ENCODE measurements at places on chromosomes 1 and 21.

DNA sequence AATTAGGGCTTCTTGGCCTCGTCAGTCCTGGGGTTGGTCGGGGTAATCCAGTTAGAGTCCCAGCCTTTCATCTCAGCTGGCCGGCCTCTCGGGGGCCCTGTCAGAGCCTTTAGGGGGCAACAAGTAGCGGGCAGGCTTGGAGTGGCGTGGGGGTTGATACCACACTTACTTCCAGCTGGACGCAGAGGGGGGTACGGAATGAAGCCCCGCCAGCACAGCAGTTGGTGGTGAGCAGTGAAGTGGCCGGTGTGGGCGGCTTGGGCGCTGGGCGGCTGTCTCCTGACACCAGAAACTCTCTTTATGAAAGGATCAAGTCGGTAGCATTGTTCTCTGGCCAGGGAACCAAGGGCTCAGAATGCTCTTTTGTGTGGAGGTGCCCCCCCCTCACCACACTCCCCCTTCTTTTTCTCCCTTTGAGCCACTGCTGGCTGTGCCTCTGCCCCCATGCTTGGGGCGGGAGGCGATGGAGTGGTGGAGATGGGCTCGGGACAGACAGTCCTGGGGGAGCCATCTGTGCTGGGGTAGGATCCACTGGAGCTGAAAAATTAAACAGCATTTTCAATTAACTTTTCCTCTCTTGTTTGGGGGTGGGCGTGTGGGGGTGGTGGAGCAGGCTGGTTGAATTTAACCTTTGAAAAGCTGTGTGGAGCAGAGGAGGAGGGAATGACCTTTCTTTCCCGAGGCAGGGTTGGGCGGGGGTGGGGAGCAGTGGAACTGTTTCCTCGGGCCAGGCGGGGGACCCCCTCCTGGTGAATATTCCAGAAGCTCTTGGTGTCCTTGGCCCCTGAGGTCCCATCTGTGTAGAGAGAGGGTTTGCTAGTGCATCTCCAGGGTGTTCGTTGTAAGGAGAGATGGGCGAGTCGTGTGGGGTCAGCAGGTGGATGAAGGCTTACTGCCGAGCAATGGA is 102.7 kb downstream of the RNF220 start:
- no peak for DNase-seq

DNA sequence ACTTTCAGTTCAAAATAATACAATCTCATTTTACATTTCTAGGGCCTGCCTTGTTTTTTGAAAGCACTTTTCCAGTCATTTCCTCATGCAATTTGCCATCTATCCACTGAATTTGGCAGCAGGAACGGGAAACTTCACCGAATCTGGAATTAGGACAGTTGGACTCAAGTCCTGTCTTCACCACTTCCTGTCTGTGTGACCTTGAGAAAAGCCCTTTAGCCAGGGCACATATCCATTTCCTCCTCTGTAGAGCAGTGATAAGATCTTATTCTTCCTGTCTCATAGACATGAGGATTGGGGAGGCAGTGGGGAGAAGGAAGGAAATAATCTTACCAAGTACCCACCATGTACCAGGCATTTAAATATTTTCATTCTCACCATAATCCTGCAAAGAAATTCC is 12.0 kb downstream of the VAV3 start:
- DNase-seq: no peak

- no peak for DNase-seq
Observed at GRCh38 chr1:61606448-61607312, 118.3 kb downstream of the TM2D1 start.

DNA sequence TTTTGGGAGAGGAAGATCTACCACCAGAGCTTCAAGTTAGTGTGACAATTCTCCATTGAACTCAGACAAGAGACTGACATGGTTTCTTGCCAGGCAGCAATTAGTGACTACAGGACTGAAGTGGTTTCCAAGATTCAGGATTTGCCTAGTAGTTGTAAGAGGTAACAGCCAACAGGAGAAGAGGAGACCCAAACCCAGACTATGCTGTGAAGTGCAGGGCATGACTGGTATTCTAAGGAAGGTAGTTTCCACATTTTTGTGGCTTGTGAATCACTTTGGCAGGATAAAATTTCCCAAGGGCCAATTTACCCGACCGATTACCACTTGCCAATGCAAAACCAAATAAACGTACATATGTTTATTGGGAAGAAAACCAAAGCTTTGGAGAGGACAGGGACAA is 14.7 kb upstream of the RAP1A start:
- no peak for DNase-seq

DNA sequence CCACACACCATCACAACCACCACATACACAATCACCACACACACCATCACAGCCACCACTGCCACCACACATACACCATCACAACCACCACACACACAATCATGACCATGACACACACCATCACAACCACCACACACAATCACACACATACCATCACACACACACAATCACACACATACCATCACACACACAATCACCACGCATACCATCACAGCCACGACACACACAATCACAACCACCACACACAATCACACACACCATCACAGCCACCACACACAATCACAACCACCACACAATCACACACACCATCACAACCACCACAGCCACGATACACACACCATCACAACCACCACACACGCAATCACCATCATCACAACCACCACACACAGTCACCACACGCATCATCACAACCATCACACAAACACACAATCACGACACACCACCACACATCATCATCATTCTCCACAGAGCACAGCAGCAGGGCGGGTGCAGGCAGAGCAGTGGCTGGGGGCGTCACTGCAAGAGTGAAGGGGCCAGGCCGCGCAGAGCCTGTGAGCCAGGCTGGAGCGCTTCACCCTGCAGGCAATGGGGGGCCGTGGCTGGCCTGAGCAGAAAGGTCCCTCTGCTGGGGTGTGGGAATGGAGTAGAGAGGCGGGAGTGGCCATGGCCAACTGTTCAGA is 32.6 kb downstream of the CDCP2 start:
- DNase-seq: no peak

DNA sequence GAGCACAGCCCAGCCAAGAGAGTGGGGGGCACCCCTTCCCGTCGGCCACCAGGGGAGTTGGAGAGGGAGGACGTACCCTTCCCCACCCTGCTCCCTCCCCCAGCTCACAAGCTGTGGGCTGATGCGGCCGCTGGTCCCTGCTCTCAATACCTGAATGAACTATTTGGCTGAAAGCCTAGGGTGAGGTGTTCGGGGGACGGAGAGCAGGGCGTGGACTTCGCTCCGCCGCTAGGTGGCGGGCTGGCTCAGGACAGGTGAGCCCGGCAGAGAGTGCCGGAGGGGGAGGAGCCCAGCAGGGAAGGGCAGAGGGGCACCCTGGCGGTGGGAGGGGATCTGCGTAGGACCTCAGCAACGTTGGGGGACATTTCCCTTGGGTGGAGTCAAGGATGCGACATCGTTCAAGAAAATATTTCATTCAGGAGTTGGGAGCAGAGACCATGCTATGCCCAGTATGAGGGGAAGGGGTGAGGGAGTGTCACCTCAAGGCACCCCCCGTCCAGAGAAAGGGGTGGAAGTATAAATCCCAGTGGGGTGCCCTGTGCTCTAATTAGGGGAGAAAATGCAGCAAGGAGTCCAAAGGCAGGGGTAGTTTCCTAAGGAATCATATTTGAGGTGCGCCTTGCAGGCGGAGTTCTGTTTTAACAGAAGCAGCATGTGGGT is 12.0 kb upstream of the RHBG start:
- peak; percentile 67 for DNase-seq
